ENCODE measurements at places on chromosomes 2 and 18.

DNA sequence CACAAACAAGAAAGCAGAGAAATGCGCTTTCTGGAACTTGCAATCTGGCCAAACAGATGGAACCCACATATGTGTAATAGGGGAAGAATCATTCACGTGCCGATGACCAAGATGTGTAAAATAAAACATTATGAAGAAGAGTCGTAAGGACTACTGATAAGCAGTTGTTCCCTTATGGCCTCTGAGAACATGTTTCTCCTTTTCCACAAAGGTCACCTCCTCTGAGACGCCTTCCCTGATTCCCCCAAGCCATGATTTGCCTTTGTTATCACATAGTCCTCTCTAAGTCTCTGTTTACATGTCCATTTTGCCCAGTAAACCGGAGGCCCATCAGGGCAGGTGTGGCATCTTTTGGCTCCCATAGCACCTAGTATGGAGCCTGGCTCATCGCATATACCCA lies 8.0 kb downstream of the OTOF start:
- DNase-seq = no peak

DNA sequence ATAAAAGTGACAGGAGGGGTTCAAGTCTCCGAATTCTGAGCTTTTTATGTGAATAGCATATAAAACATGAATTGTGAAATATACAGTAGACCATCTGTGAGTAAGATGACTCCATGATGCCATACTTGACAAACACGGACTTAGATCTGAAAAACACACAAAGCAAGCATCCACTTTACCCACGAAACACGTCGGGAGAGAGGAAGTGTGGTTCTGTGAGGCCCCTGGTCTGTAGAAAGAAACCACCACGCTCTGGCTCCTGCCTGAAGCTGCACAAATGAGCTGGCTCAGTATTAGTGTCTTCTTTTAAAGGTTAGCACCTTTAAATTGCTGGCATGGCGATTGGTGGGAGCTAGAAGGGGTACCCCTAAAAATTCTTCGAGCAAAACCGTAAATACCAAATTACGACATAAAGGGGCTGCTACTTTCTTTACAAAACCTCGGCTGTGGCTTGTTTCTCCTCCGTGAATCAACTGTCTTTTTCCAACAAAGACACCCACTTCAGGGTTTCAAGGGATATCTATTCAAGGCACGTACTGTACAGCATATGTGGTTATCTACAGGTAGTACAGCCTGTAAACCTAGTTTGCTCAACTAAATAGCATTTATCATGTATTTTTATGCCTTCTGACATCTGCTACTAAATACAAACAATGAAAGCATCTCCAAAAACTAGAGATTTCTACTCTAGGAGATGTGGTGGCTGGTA lies 70.9 kb downstream of the AFF3 start:
- DNase-seq = no peak

- DNase-seq = no peak
Measured at GRCh38 chr2:181788897-181789555, 102.5 kb upstream of the ITPRID2 start.

GRCh38 chr2:40332191-40332826 lies 119.6 kb downstream of the SLC8A1 start:
- no peak for DNase-seq

DNA sequence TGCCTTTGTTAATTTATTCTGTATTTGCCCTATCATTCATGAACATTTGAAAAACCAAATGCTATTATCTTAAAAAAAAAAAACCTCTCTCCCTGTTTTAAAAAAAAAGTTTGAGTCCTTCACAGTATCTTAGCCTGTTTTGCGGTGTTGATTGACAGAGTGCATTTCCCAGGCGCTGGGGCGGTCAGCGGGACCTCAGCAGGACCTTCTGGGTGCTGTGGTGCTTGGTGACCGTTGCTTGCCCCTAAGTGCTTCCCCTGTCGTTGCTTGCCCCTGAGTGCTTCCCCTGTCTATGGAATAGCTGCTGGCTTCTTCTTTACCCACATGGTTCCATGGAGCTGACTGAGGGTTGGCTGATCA lies 12.1 kb downstream of the ATP6V1C2 start:
- DNase-seq = no peak

Measured in amniotic stem cell (primary cell).